ENCODE measurements at places on chromosomes 1 and 21.

GRCh38 chr1:247288341-247288740 lies 32.5 kb downstream of the VN1R5 start:
- DNase-seq: no peak

GRCh38 chr1:113784104-113784779 lies 25.0 kb upstream of the PHTF1 start:
- no peak for DNase-seq

GRCh38 chr1:119714583-119714982 lies 2.8 kb downstream of the PHGDH start:
- DNase-seq: no peak

GRCh38 chr1:116929961-116930592 lies 20.4 kb downstream of the PTGFRN start:
- DNase-seq: no peak

- no peak for DNase-seq
Observed at GRCh38 chr1:40391688-40392145, 18.2 kb downstream of the SMAP2 start.

- DNase-seq: no peak
Observed at GRCh38 chr1:177032434-177032833, 132.1 kb downstream of the ASTN1 start.

- DNase-seq: no peak
Observed at GRCh38 chr1:91798740-91799139, 87.2 kb downstream of the TGFBR3 start.

- no peak for DNase-seq
Observed at GRCh38 chr1:160131803-160132565, 16.4 kb downstream of the ATP1A2 start.

Data from T-helper 9 cell (primary cell).